ENCODE measurements at places on chromosomes 7 and 10.

- peaks cover 6% of the 10 kb centered on the region for H3K36me3 ChIP-seq
- H3K4me3 ChIP-seq: no peak overlapping the region
- H3K27me3 ChIP-seq: no peaks in the 10 kb centered on the region
- no peak overlapping the region for H3K27ac ChIP-seq
- DNase-seq: no peak
- H3K4me1 ChIP-seq: peaks cover 24% of the 10 kb centered on the region
Observed at GRCh38 chr10:60488111-60488669, 98.5 kb upstream of the ANK3 start.

DNA sequence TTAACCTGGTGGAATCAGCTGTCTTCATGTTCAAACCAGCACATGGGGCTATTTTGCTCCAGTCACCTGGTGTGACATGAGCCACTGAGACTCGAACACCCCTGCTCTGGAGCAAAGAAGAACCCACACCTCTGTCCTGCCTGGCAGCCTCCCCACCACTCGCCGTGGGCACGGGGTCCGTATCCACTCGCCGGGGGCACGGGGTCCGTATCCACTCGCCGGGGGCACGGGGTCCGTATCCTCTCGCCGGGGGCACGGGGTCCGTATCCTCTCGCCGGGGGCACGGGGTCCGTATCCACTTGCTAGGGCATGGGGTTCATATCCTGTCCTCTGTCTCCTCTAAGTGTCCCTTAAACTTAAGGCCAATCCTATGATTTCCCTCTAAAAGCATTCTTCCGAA lies 558.7 kb downstream of the PTPRN2 start:
- peaks cover 9% of the 10 kb centered on the region for H3K27me3 ChIP-seq
- no peak overlapping the region for H3K4me3 ChIP-seq
- no peak overlapping the region for H3K27ac ChIP-seq
- H3K4me1 ChIP-seq: no peaks in the 10 kb centered on the region

DNA sequence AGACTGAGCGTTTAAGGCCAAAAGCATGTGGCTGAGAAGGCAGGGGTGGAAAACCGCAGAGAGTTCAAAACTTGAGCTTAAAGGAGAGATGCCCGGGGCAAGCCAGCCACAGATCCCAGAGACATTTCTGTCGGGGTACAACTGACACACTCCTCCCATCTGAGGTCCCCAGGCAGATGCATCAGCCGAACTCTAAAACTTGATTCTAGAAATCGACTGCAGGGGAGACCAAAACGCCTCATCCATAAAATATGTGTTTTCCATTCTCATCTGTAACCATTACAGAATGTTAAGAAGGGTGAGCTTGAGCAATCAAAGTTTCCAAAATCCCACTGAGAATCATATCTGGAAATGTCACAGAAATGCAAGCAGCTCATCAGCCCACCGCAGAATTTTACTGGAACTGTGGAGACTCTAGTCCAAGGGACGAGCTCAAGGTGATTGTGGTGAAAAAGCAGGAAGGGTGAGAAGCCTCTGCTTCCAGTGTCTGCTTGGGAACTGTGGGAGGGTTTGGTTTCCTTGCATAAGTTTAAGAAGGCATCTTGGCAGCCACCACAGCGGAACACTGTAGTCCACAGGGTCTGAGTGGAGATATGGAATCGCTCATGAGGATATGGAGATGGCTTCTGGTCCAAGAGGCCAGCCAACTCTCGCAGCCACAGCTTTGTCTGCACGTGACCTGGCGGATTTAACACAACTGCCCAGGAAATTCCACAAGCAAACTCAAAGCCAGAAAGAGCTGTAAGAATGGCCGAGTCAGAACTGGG lies 249.2 kb downstream of the SFMBT2 start:
- H3K27me3 ChIP-seq: no peaks in the 10 kb centered on the region
- H3K27ac ChIP-seq: no peak overlapping the region
- H3K4me1 ChIP-seq: peaks cover 31% of the 10 kb centered on the region
- no peak for DNase-seq
- no peak overlapping the region for H3K4me3 ChIP-seq
- peaks cover 89% of the 10 kb centered on the region for H3K36me3 ChIP-seq

- H3K4me3 ChIP-seq: no peak overlapping the region
- peaks cover 3% of the 10 kb centered on the region for H3K4me1 ChIP-seq
- no peaks in the 10 kb centered on the region for H3K36me3 ChIP-seq
- H3K27ac ChIP-seq: no peak overlapping the region
- peaks cover 31% of the 10 kb centered on the region for H3K27me3 ChIP-seq
Observed at GRCh38 chr10:58158806-58159205, 108.9 kb downstream of the IPMK start.

GRCh38 chr7:6446838-6447580 lies 745 bp downstream of the DAGLB start:
- peaks cover 51% of the 10 kb centered on the region for H3K36me3 ChIP-seq
- peak overlapping the region; percentile 96 for H3K27ac ChIP-seq
- peak; percentile 66 for DNase-seq
- H3K27me3 ChIP-seq: no peaks in the 10 kb centered on the region
- H3K4me1 ChIP-seq: peaks cover 43% of the 10 kb centered on the region

GRCh38 chr7:1593091-1593866 lies 23.4 kb upstream of the PSMG3 start:
- H3K27me3 ChIP-seq: peaks cover 57% of the 10 kb centered on the region
- H3K4me1 ChIP-seq: peaks cover 25% of the 10 kb centered on the region
- peak; percentile 38 for DNase-seq
- H3K4me3 ChIP-seq: peak overlapping the region; percentile 12

- peaks cover 11% of the 10 kb centered on the region for H3K4me1 ChIP-seq
- DNase-seq: no peak
- H3K27me3 ChIP-seq: no peaks in the 10 kb centered on the region
Observed at GRCh38 chr10:43254881-43255633, 11.8 kb downstream of the RASGEF1A start.

GRCh38 chr10:98312349-98312748 lies 44.4 kb upstream of the LOXL4 start:
- DNase-seq: no peak
- no peak overlapping the region for H3K27ac ChIP-seq
- peaks cover 31% of the 10 kb centered on the region for H3K27me3 ChIP-seq
- H3K36me3 ChIP-seq: no peaks in the 10 kb centered on the region
- peaks cover 2% of the 10 kb centered on the region for H3K4me1 ChIP-seq

GRCh38 chr7:18455606-18456005 lies 39.9 kb upstream of the HDAC9 start:
- H3K36me3 ChIP-seq: no peaks in the 10 kb centered on the region
- H3K27ac ChIP-seq: no peak overlapping the region
- H3K4me1 ChIP-seq: no peaks in the 10 kb centered on the region
- no peak overlapping the region for H3K4me3 ChIP-seq
- no peak for DNase-seq
- H3K27me3 ChIP-seq: no peaks in the 10 kb centered on the region

- H3K4me1 ChIP-seq: no peaks in the 10 kb centered on the region
- H3K4me3 ChIP-seq: no peak overlapping the region
- H3K27ac ChIP-seq: no peak overlapping the region
- no peaks in the 10 kb centered on the region for H3K36me3 ChIP-seq
- no peak for DNase-seq
- H3K27me3 ChIP-seq: peaks cover 2% of the 10 kb centered on the region
Observed at GRCh38 chr10:43029043-43029442, 47.8 kb upstream of the RET start.

DNA sequence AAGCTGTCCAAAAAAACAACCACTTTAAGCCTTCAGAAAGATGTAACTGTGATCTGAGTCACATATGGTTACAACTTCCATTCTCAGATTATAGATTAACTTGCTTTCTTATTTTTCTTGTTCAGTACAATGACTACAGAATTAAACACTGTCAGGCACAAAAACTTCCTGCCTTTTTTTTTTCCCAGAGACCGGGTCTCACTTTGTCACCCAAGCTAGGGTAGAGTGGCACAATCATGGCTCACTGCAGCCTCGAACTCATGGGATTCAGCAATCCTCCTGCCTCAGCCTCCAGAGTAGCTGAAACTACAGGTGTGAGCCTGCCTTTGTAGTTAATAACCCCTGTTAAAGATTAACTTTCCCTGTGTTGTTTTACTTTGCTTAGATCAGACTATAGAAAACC lies 163.2 kb downstream of the AVL9 start:
- H3K27ac ChIP-seq: no peak overlapping the region
- H3K27me3 ChIP-seq: peaks cover 17% of the 10 kb centered on the region
- no peak for DNase-seq
- H3K4me3 ChIP-seq: no peak overlapping the region

DNA sequence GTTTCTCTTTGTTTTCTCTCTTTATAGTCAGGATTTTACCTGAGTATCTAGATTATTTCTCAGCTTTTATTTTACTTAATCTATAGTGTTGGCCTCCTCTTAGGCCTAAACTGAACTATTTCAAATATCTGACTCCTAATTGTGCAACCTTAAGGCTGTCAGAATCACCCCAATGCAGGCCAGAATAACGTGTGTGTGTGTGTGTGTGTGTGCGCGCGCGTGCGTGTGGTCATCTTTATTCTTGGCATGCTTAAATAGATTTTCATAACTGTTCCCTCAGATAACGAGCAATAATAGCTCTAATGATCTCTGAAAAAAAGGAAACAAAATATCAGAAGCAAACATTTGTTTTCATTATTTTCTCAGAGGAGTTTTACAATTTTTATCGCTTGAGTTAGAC lies 92.4 kb downstream of the PCDH15 start:
- DNase-seq: no peak
- no peaks in the 10 kb centered on the region for H3K27me3 ChIP-seq
- H3K27ac ChIP-seq: no peak overlapping the region
- no peak overlapping the region for H3K4me3 ChIP-seq
- no peaks in the 10 kb centered on the region for H3K36me3 ChIP-seq
- H3K4me1 ChIP-seq: no peaks in the 10 kb centered on the region

DNA sequence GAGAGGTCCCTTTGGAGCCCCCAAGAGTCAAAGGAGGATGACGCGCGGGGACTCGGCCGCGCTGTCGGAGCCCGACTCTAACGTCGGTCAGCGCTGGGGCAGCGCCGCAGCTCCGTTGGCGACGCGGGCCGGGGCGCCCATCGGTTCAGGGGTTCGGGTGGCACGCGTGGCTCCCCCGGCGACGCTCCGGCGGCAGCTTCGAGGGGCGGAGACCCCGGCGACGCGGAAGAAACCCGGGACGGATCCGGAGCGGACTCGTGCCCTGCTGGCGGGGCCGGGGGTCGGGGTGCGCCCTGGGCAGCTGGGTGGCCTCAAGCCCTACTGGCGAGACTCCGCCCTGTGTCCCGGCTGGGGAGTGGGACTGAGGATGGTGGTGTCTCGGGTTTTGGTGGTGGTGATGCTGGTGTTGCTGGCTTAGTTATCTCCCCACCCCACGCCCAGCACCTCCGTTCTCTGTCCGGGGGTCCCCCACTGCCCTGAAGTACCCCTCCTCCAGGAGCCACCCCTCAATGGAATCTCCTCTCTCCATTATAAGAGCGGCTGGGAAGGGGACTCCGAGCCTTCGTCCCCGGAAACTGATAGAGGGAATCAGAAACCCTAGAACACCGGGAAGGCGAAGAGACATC lies at the start of gene NAT16:
NAT16 (minus strand) TSS at position 164 of the 626 bp plus-strand sequence. CDS start 5,486 bp downstream, outside the sequence.
- peaks cover 13% of the 10 kb centered on the region for H3K4me1 ChIP-seq
- no peaks in the 10 kb centered on the region for H3K36me3 ChIP-seq
- H3K4me3 ChIP-seq: no peak within 1 kb of the TSS
- peaks cover 70% of the 10 kb centered on the region for H3K27me3 ChIP-seq
- H3K27ac ChIP-seq: no peak within 1 kb of the TSS
- DNase-seq: no peak

GRCh38 chr7:8389593-8390261 lies 43.7 kb upstream of the NXPH1 start:
- peaks cover 6% of the 10 kb centered on the region for H3K4me1 ChIP-seq
- no peak overlapping the region for H3K4me3 ChIP-seq
- H3K27ac ChIP-seq: no peak overlapping the region
- no peak for DNase-seq
- H3K27me3 ChIP-seq: peaks cover 30% of the 10 kb centered on the region

DNA sequence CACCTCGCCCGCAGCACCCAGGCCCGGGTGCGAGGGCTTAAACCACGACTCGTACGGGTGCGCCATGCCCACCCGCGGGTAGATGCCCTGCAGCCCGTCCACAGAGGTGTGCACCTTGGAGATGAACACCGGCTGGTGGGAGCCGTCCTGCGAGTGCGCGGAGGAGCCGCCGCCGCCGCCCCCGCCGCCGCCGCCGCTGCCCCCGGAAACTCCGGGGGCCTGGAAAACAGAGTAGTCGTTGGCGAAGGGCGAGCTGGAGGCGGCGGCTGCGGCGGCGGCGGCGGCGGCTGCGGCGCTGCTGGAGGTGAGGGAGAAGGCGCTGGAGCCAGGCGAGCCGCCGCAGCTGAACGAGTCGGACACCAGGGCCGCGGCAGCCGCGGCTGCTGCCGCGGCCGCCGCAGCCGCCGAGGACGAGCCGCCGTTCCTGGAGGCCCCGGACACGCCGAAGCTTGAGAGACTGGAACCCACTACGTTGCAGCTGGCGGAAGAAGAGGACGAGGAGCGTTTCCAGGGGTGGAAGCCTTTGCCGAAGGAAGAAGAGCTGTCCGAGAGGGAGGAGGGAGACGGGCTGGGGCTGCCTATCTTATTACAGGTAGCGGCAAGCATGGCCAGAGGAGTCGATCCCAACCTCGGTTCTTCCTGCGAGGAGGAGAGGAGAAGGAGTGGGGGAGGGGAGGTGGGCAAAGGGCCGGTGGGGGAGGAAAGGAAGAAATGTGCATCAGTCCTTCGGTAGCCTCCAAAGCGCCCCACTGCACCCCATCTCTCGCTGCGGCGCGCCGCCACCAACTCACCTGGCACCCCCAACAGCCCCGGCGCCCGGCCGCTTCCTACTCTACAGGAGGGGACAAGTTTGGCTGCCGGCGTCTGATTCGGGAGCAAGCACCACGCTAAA lies 1.3 kb downstream of the SP8 start:
- peaks cover 85% of the 10 kb centered on the region for H3K27me3 ChIP-seq
- peaks cover 25% of the 10 kb centered on the region for H3K4me1 ChIP-seq
- H3K4me3 ChIP-seq: peak overlapping the region; percentile 70
- H3K27ac ChIP-seq: peak overlapping the region; percentile 37
- DNase-seq: no peak

GRCh38 chr7:85224171-85224570 lies 37.3 kb upstream of the SEMA3D start:
- H3K36me3 ChIP-seq: no peaks in the 10 kb centered on the region
- no peak overlapping the region for H3K4me3 ChIP-seq
- H3K4me1 ChIP-seq: no peaks in the 10 kb centered on the region

GRCh38 chr7:111682588-111683340 lies 120.5 kb upstream of the IMMP2L start:
- no peak for DNase-seq
- no peak overlapping the region for H3K4me3 ChIP-seq
- peaks cover 16% of the 10 kb centered on the region for H3K27me3 ChIP-seq
- no peak overlapping the region for H3K27ac ChIP-seq
- no peaks in the 10 kb centered on the region for H3K4me1 ChIP-seq

- H3K36me3 ChIP-seq: no peaks in the 10 kb centered on the region
- H3K4me3 ChIP-seq: no peak overlapping the region
- H3K27me3 ChIP-seq: peaks cover 19% of the 10 kb centered on the region
- H3K4me1 ChIP-seq: no peaks in the 10 kb centered on the region
- no peak overlapping the region for H3K27ac ChIP-seq
- DNase-seq: no peak
Observed at GRCh38 chr10:21452203-21452602, 73.3 kb downstream of the SKIDA1 start.

GRCh38 chr10:67903581-67903980 lies 19.1 kb downstream of the SIRT1 start:
- peaks cover 19% of the 10 kb centered on the region for H3K4me1 ChIP-seq
- peaks cover 90% of the 10 kb centered on the region for H3K36me3 ChIP-seq
- H3K27ac ChIP-seq: peak overlapping the region; percentile 37

GRCh38 chr10:67976292-67977245 lies 92.1 kb downstream of the SIRT1 start:
- peaks cover 14% of the 10 kb centered on the region for H3K4me1 ChIP-seq
- H3K27ac ChIP-seq: no peak overlapping the region
- no peak for DNase-seq
- peaks cover 92% of the 10 kb centered on the region for H3K36me3 ChIP-seq

Data from activated T-cell treated with anti-CD3 and anti-CD28 coated beads, Interleukin-2, amount 50 U/mL, for 24 hours (primary cell).